ENCODE measurements at places on chromosomes 16 and 17.
A peak's percentile ranks its signal among the peaks of the same experiment; 100 is the strongest.

DNA sequence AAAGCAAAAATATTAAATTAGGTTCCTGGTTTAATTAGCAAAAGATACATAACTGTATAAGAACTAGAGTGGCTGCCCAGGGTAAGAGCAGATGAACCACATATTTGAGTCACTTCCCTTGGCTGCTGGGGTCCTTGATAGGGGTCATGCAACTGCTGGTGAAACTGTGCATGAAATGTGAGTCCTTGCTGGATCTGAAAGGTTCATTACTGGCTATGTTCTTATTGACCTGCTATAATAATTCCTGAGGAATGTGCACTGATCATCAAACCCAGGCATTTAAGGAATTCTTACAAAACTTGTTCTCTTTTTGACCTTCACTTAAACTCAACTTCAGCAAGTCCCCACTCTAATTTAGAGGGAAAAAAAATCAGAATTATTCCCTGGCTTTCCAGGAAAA is 183.4 kb downstream of the ZNF18 start:
- no peak for DNase-seq

GRCh38 chr17:6162216-6162615 is 92.0 kb downstream of the WSCD1 start:
- DNase-seq: no peak

- DNase-seq: no peak
Observed at GRCh38 chr17:54968988-54969332, 395 bp downstream of the STXBP4 start.

DNA sequence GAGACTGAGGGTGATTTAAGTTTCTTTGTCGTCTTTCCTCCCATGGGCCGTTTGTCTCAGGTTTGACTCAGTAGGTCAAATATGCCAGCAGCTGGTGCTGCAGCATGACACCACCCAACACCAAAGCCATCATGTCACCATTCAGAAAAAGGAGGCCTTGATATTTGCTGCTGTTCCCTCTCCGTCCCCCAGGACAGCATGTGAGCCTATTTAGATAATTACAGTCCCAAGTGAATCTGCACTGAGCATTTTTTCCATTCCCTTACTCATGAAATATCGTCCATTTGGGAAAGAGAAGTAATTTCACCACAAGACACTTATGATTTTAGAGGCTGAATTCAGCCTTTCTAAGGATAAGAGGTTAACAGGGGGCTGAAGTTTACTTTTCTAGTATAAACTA is 62.2 kb upstream of the ADORA2B start:
- DNase-seq: no peak

- DNase-seq: no peak
Observed at GRCh38 chr16:53711390-53711789, 7.4 kb downstream of the FTO start.

DNA sequence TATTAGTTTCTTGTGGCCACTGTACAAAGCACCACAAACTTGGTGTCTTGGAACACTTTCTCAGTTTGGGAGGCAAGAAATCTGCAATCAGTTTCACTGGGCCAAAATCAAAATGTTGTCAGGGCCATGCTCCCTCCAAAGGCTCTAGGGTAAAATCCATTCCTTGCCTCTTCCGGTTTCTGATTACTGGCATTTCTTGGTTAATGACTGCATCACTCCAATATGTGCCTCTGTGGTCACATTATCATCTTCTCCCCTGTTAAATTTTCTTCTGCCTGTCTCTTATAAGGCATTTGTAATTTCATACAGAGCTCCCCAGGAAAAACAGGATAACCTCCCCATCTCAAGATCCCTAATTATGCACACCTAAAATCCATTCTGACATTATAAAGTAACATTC is 34.8 kb downstream of the ZNF287 start:
- no peak for DNase-seq

DNA sequence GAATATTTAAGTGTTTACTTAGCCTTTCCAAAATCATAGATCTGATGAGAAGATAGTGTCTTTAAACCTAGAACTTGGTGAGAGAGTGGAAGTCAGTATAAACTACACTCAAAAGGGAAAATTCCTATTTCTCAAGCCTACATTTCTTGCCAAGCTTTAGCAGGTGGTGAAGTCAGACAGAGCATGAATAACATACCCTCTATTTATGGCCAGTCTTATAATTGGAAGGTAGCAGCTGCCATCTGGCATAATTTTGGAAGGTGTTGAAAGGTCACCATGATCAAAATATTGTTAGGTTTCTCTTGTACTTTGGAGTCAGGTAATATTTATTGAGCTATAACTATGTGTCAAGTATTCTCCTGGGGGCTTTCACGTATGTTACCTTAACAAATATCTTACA is 729.3 kb upstream of the KIF2B start:
- DNase-seq: no peak

DNA sequence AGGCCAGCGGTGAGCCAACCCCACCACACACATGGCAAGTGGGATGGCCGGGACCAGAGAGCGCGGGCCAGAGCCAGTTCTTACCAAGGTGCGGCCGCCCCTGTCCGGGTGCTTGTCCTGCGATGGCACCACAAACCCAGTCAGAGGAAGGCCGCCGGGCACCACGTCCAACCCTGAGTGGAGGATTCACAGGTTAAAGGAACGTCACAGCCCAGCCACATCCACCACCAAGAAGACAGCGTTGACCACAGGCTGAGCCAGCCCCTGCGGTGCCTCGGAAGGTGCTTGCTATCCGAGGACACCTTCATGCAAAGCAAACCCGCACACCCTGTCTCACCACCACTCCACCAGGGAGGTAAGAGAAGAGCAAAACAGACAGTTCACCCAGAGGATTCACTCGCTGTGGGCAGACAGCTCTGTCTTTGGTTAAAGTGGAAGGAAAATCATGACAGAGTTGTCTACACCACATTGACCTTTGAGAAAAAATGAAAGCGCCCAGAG is 15.8 kb downstream of the SLX4 start:
- DNase-seq: no peak

DNA sequence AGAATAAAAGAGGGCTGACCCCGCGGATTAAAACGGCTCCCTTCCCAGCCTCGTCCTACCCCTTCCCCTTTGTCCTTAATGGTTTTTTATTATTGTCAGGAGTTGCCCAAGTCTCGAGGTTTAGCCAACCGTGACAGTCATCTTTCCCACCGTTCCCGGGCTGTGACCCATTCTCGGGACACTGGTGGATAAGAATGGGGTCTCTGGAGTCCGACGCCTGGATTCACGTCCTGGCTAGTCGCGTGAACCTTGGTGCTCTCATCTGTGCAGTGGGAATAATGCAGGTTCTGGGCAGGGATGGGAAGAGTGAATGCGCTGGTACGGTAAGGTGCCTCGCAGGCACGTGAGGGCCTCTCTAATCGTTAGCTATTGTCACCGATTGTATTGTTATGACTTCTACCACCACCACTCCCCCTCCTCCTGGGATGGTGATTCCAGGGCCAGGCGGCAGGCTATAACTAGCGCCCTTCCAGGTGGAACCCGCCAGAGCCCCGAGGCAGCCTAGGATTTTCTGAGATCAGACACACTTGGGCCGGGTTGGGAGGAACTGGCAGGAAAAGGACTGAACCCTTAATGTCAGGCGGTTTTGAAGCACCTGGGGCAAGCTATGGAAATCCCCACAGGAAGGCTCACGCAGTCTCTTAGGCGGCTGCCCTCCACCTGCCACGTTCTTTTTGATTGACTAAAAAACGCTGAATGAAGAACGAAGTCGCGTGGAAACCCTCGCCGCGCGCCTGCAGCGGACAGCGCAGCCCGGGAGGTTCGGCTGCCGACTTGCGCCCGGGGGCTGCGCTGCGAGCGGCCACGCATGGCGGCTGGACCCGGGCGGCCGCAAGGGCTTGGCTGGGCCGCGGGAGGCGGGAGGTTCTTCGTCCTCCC is 2.7 kb downstream of the HS3ST3B1 start:
- no peak for DNase-seq

DNA sequence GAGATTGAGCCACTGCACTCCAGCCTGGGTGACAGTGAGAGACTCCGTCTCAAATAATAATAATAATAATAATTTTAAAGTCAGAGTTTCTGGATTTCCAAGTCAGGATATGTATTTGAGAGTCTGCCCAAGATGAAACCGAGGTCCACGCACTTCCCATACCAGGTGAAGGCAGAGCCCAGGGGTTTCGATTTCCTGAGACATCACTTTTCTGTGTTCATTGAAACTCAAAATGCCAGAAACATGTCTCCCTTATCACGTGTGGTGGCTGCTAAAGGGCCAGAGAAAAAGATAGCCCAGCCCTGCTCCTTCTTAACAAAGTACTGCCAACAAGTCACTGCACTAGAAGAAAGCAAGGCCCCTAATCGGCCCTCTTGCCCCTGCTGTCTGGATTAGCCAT is 9.8 kb upstream of the RNF157 start:
- DNase-seq: no peak

- DNase-seq: no peak
Observed at GRCh38 chr16:74574146-74574545, 32.8 kb downstream of the GLG1 start.

GRCh38 chr16:48647794-48648193 is 37.8 kb upstream of the N4BP1 start:
- no peak for DNase-seq

GRCh38 chr16:88045820-88046303 is 94.6 kb downstream of the BANP start:
- DNase-seq: no peak

GRCh38 chr17:2452216-2452750 is 51.4 kb upstream of the MNT start:
- DNase-seq: no peak

GRCh38 chr16:3951861-3952736 is 71.6 kb upstream of the CREBBP start:
- DNase-seq: no peak

GRCh38 chr16:46828292-46828691 is 2.7 kb downstream of the C16orf87 start:
- DNase-seq: no peak

DNA sequence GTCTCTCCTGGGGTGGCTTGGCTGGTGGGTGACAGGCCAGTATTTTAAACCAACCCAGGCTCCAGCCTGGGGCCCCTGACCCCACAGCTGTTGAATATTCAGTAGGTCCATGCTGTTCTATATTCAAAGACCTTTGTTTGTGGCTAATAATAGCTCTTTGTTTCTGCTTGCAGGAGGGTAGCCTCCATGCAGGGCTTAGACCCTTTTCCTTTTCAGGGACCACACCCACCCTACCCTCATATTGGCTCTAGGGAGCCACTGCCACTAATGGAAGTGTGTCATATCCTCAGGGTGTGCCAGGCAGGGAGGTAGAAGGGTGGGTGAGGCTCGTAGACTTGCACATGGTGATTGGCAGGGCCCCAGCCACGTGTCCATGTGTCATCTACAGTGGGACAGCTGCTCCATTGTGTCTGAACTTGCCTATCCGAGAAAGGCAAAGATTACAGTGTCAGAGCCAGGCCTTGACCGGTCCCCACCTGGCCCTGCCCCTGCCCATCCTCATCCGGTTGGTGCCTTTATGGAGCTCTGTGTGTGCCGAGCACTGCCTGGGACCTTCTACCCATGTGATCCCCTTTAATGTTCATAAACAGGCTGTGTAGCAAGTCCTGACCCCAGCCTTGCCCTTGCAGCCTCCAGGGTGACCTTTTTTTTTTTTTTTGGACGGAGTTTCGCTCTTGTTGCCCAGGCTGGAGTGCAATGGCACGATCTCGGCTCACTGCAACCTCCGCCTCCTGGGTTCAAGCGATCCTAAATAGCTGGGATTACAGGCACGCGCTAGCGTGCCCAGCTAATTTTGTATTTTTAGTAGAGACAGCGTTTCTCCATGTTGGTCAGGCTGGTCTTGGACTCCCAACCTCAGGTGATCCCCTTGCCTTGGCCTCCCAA is 22.1 kb downstream of the TMC7 start:
- no peak for DNase-seq

GRCh38 chr17:28908640-28909167 is 5.8 kb upstream of the DHRS13 start:
- no peak for DNase-seq

DNA sequence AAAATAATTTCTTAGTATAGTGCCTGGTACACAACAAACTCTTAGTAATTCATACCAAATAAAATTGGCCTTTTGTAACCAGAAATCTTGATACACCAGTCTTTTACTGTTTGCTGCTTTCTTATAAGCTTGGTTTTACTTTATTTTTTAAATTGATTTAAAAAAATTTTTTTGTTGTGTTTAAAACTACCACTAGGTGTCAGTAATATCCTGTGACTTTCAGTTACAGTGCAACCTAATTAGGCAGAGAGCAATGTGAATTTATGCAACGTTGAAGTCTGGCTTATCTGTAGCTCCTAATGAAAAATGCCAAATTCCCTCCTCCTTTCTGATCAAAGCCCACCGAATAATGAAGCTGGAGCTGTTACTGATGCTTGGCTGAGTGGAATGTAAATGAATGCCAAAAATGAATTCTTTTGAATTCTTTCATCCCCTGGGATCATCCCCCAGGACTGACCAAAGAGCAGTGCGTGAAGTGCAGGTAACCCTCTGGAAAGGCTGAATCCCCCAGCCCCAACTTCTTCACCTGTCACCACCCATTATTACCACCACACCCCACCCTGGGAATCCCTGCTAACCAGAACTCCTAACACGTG is 3.8 kb downstream of the ERCC4 start:
- DNase-seq: no peak

GRCh38 chr17:47776330-47777197 is 43.5 kb downstream of the TBX21 start:
- DNase-seq: peak; percentile 10

DNA sequence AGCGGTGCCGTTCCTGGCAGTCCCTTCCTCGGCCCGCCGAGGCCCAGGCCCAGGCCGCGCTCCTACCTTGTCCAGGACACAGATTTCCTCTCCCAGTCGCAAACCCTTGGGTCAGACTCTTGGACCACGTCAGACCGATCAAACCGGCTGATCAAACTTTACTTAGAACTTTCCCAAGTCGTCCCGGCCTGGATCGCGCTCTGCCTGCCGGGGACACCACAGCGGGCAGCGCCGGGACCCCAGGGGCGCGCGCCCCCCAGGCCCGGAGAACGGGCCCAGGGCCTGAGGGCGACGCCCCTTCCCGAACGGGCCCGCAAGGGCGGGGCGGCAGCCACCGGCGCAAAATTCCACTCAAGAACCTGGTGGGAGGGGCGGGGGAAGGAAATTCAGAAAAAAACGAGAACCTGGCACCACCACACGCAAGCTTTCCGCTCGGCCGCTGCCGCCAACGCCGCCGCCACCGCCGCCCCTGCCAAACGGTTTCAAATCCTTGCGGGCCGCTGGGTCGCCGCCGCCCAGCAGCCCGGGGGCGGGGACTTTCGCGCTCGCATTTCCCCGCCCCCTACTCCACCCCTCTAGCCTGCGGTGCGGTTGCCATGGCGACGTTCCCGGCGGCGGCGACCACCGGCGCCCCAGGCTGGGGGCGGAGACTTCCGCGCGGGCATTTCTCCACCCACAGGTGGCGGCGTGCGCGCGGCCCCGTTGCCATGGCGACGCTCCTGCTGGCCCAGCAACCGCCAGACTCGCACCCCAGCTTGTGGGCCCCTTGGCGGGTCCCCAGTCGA is at the start of gene CEP112:
TSS of gene CEP112 (minus strand) at position 541 of the 785 bp plus-strand sequence.
- DNase-seq: peak; percentile 87

Data from stimulated activated CD8-positive, alpha-beta memory T cell treated with anti-CD3 and anti-CD28 coated beads, Interleukin-15, amount 100 ng/mL, for 4 hours (primary cell).